Suprapubic skin (tissue), 4 donors: ENCODE measurements at places on chromosomes 16 and 17. TPM values are rescaled to one million over a fixed set of nuclear protein-coding genes. Genes with fewer than 3 reads are reported as not detected.

ABAT gene
- 8.5 TPM for total RNA-seq

NACA2 gene
- not detected for total RNA-seq

DNA sequence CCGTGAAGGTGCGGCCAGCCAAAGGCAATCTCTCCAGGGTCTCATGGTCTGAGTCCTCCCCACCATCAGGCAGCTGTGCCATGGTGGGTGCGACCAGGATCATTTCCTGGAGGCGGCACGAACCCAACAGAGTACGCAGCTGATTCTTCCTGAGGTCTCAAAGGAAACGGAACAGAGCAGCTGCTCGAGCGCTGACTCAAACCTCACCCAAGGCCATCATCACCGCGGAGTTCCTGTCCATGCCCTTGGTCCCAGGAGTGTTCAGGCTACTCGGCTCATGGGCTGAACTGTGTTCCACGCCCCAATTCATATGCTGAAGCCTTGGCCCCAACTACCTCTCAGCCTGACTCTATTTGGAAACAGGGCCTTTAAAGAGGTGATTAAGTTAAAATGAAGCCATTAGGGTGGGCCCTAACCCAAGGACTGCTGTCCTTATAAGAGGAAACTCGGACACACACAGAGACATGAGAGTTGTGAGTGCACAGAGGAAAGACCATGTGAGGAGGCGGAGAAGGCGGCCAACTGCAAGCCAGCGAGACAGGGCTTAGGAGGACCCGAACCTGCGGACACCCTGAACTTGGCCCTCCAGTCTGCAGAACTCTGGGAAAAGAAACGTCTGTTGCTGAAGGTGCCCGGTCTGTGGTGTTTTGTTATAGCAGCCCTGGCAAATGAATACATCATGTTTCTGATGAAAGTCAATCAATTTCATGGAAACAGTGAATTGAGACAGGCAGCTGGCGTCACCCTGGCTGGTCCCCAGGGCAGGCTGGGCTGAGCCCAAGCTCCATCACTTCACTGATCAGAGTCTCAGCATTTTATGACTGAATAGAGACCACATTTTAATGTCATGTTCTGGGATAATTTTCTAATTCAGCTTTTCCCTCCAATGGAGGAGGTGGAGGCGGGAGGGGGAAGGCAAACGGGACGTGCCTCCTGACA is 13.7 kb downstream of the MXRA7 start:
- no peak for DNase-seq
- H3K36me3 ChIP-seq = no peaks in the 10 kb centered on the region
- H3K4me1 ChIP-seq = peaks cover 70% of the 10 kb centered on the region
- H3K27me3 ChIP-seq = no peaks in the 10 kb centered on the region

DNA sequence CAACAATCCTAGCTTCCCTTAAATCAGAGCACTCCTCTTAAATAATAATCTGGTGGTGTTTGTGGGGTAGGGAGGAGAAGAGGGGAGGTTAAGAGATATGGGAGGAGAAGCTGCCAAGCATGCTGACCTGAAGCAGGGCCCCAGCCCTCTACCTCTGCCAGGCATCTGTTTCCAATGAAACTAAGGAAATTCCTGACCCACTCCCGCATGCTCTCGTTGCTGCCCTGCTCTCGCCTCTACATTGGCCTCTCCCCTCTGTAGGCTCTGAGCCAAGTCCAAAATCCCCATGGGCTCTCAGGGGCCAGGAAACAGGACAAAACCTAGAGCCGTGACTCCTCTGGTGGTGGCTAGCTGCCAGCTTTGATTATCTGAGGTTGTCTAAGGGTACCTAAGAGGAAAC is 559.5 kb upstream of the CDH11 start:
- H3K27me3 ChIP-seq = no peaks in the 10 kb centered on the region
- no peak for DNase-seq
- H3K36me3 ChIP-seq = no peaks in the 10 kb centered on the region
- H3K4me1 ChIP-seq = no peaks in the 10 kb centered on the region
- H3K27ac ChIP-seq = no peak overlapping the region

DNA sequence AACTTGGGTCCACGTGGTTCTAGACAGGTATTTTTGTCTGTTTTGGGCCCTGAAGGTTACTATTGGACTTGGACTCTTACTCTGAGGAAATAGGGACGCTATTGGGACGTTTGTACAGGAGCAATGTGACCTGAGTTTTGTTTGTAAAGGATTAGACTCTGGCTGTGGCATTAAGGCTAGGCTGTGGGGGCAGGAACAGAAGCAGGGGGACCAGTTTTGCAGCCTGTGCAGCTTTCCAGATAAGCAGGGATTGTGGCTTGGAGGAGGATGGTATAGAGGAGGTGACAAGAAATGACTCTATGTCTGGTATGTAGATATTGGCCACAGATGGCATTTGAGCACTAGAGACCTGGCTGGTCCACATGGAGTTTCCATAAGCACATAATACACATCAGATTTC is 12.8 kb downstream of the NOD2 start:
- no peaks in the 10 kb centered on the region for H3K27me3 ChIP-seq
- no peak overlapping the region for H3K4me3 ChIP-seq
- no peak for DNase-seq
- H3K4me1 ChIP-seq = peaks cover 8% of the 10 kb centered on the region
- H3K27ac ChIP-seq = no peak overlapping the region

DNA sequence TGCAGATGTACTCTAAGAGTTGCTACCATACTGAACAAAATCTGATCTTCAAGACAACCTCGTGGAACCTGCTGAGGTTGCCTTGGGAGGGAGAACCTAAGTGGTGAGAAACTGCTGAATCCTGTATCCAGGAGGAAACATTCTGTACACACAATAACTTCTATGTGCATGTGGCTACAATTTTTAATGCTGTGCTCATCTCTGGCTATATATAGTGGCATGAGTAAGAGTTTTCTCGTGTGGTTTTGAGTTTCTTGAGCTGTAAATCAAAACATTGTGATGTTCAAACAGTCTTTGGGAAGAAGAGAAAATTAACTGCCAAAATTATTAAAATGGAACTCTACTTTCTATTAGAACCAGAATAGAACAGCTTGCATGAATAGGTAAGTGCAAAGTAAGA is 206.8 kb downstream of the CA10 start:
- no peak overlapping the region for H3K4me3 ChIP-seq
- no peak for DNase-seq
- H3K27me3 ChIP-seq = no peaks in the 10 kb centered on the region
- no peaks in the 10 kb centered on the region for H3K4me1 ChIP-seq
- no peak overlapping the region for H3K27ac ChIP-seq

GRCh38 chr16:27671410-27671809 is 121.5 kb downstream of the KATNIP start:
- H3K36me3 ChIP-seq = no peaks in the 10 kb centered on the region
- no peak overlapping the region for H3K27ac ChIP-seq
- no peaks in the 10 kb centered on the region for H3K4me1 ChIP-seq
- no peak overlapping the region for H3K4me3 ChIP-seq
- no peaks in the 10 kb centered on the region for H3K27me3 ChIP-seq
- no peak for DNase-seq

- peaks cover 53% of the 10 kb centered on the region for H3K36me3 ChIP-seq
Observed at GRCh38 chr16:87729266-87729954, 36.4 kb downstream of the KLHDC4 start.

DNA sequence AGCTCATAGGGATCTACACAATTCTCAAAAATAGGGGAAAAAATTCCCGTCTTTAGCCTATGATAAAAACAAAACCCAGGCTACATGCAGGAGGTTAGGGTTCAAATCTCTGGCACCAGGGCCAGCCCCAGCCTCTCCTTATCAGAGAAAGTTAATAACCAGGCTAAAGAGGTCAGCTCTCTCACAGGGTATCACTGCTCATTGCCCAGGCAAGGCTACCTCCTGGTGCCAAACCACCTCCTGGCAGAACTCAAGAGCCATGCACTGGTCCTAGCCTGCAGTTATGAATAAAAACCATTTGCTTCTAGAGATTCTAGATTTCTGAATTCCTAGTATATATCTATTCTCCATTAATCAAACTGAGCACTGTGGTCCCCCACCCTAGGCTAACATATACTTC is 65.8 kb downstream of the CREBBP start:
- H3K36me3 ChIP-seq = peaks cover 8% of the 10 kb centered on the region
- H3K27me3 ChIP-seq = no peaks in the 10 kb centered on the region
- H3K4me1 ChIP-seq = peaks cover 34% of the 10 kb centered on the region
- no peak overlapping the region for H3K4me3 ChIP-seq
